ENCODE measurements at places on chromosomes 5 and 9.

- DNase-seq, result no peak
Observed at GRCh38 chr5:90336752-90337151, 72.8 kb downstream of the CETN3 start.

- DNase-seq, result no peak
Observed at GRCh38 chr5:139910036-139910435, 114.4 kb downstream of the PSD2 start.

DNA sequence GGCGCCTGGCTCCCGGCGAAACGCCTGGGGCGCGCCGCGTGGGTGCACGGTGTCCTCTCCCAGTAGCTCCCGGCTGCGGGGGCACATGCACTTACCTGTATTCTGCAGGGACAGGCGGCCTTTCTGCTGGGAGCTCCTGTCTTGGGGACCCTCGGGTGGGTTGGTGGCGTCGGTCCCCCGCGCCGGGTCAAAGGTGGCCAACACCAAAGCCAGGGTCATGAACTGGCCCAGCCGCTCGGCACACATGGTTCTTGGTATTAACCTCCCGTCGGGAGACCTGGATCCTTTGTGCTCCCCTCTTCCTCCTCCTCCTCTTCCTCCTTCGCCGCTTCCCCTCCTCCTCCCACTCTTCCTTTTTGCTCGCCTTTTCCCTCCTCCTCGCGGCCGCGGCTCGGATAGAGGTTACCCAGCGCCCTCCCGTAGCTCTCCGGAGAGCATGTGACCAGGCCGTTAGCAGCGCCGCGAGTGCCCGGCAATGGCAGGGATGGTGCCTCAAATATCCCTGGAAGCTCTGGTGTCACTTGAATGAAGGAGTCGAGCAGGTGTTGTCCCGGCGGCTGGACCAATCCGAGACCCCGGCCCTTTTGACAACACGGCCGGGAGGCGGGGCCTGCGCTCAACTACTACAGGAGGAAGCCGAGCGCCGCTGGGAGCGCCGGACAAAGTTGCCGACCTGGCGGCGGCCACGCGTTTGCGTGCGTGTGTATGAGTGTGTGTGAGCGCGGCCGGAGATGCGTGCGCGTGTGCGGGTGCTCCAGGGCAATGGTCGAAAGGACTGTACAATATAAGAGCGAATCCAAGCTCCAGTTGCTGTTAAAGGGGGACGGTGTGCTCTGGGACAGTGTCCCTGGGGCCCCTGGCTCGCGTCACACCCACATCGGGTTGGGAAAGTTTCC, at the start of gene STC2:
STC2 (minus strand) TSS at position 467 of the 896 bp plus-strand sequence; CDS start at position 246, 221 bp downstream.
- DNase-seq, result no peak

- DNase-seq, result no peak
Observed at GRCh38 chr9:15834541-15834940, 281.7 kb downstream of the CCDC171 start.

DNA sequence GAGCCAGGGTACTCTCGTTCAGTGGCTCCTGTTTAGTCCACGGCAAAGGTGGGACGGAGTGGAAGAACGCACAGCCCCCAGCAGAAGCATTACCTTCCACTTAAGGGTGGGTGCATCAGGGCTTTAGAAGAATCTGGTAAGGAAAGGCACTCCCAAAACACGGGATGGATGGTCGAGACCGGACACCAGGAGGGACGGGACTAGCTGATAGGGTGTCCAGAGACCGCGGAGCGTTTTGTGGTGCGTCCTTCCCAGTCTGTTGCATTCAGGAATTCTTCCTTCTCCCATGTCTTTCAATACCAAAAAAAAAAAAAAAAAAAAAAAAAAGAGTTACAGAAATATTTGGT, 545 bp upstream of the CTSV start:
- peak; percentile 22 for DNase-seq

DNA sequence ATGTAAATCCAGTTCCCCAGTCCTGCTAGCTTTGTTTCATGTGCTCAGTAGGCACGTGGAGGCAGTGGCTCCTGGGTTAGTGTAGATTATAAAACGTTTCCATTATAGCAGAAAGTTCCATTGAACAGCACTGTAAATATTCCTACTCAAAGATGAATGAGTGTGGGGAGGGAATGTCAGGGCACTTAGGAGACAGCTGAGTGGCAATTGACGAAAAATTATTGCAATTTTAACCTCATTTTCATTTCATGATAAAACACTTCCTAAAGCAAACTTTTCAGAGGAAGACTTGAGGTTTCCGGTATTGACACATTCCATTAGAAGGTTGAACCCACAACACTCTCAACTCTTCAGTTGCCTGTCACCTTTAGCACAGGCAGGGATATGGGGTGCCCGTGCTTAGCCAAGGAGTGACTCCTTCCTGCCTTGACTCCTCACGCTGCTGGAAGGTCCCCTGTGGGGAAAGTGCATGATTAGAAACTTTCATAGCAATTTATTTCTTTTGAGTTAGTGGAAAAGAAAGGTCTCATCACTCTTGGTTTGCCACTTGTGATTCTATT, 41.2 kb downstream of the SLC46A2 start:
- no peak for DNase-seq

- no peak for DNase-seq
Observed at GRCh38 chr9:128847803-128848202, 18.2 kb upstream of the SPOUT1 start.

DNA sequence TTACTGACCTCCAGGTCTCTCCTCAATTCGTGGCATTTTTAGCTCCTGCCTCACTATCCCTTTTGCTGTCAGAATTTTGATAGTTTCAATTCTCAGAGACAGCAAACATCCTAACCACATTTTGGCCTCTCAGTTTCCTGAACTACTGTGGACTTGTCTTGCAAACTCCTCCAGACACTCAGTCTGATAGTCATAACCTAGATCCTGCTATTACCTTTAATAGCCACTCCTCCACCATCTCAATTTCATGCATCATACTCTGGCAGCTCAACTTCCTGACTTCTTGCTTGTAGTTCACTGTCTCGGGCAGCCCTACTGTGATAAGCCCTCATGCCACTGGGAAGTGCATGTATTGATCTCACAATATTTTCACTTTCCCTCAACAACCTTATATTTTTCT, 481.8 kb upstream of the CDH18 start:
- DNase-seq, result no peak

DNA sequence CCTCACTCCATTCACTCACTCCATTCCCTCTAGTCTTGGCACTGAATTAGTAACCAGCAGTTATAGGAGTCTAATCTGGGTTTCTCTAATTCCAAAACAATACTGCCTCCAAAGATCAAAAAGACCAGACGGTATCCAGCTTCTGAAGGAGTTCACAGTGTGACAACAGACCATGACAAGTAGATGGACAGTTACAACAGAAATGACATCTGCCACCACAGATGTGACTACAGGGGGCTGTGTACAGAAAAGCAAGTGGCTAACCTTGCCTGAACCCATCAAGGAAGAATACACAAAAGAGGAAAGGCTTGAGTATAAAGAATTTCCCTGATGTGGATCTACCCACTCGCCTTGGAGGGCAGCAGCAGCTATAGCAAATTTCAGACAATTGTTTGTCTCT, 112.4 kb downstream of the ACTL7B start:
- DNase-seq, result no peak

GRCh38 chr9:107144475-107144874, 138.6 kb upstream of the RAD23B start:
- no peak for DNase-seq

DNA sequence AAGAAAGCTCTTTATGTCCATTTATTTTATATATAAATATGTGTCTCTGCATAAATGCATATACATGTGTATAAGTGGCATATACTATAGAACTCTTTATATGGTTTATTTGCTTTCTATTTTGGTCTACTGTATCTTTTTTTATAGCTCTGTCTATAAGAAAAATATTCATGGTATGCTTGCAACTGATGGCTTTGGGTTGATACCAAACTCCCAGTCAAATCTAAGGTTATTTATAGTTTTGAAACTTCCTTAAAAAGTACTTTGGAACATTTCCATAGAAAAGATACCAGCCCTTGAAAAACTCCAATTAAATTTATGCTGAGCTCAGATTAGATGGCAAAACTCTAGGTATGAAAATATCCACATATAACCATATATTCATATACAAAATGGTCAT, 120.0 kb upstream of the KLF9 start:
- no peak for DNase-seq

DNA sequence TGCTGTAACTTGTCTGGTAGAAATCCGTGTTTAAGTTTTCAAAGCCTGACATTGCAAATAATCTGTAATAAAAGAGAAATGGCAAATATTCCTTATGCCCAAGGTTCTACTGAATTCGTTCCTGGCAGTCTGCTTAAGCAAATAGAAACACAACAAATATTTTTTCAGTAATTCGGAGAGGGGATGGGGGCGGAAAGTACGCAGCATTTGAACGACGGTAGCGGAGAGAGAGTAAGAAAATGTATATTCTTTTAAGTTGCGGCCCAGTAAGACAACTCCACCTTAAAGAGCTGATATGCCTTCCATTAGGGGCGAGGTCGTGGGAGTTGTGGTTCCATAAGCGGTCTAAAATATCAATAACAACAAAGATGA, 569 bp downstream of the YIPF5 start:
- no peak for DNase-seq

DNA sequence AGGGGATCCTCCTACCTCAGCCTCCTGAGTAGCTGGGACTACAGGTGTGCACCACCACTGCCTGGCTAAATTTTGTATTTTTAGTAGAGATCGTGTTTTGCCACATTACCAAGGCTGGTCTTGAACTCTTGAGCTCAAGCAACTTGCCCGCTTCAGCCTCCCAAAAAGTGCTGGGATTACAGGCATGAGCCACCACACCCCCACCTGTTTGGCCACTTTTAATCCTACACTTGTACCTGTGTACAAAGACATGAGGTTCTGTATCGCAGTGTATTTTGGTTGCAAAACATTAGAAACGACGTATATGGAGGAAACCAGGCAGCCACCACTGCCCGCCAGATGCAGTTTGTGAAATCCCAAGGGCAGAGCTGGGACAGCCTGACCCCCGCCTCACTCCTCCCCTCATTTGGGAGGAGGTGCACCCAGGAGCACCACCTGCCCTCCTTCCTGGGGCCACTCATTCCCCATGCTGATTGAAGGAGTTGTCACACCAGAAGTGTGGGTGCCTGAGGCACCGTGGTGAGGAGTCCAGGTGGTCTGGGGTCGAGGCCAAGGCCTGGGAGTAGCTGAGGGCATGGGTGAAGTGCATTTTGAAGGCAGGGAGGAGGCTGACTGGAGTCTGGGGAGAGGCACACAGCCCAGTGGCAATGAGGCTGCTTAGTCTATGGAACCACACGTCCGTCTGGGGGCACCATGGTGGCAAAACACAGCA, 39.3 kb upstream of the OLFM1 start:
- no peak for DNase-seq

DNA sequence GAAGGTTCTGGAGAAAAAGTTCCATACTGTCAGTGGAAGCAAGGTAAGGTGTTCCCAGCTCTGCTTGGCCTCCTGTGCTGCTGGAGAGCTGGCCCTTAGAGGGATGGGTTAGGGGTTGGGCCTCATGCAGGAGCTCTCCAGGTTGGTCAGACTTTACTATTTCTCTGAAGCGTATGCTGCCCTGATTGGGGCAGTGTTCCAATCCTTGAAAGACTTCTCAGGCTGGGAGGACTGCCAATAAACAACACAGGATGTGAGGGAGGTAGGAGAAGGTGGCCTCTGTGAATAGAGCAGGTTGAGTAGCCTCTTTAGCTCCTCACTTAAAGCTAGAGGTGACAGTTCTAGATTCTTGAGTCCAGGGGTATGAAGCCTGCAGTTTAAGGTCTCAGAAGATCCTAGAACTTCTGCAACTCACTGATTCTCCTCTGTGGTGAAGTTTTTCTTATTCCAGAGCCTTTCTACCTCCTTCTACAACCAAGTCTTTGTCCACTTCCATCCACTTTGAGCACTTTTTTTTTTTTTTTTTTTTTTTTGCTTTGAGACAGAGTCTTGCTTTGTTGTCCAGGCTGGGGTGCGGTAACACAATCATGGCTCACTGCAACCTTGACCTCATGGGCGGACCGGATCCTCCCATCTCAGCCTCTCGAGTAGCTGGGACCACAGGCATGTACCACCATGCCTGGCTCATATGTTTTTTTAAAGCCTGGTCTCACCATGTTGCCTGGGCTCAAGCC, 3.0 kb downstream of the HNRNPAB start:
- DNase-seq, result no peak

DNA sequence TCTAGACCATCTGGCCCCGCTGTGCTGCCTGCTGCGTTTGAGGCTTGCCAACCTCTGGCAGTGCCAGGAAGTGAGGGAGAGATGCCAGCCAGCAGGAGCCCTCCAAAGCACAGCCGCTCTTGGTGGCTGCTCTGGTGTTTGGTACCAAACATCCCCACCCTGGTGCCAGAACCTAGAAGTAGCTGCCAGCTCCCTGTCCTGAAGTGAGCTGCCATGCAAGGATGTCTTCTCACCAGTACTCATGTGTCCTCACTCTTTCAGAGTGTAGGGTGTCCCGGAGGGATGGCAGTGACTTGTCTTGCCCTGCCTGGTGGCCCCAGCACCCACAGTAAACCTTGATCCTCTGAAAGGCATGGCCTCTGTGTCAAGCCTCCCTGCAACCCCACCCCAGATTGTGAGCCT, 43.4 kb downstream of the AMBP start:
- DNase-seq, result no peak

GRCh38 chr5:136075466-136075891, 46.7 kb downstream of the TGFBI start:
- peak; percentile 43 for DNase-seq

- no peak for DNase-seq
Observed at GRCh38 chr5:88404405-88404804, 135.8 kb upstream of the TMEM161B start.

DNA sequence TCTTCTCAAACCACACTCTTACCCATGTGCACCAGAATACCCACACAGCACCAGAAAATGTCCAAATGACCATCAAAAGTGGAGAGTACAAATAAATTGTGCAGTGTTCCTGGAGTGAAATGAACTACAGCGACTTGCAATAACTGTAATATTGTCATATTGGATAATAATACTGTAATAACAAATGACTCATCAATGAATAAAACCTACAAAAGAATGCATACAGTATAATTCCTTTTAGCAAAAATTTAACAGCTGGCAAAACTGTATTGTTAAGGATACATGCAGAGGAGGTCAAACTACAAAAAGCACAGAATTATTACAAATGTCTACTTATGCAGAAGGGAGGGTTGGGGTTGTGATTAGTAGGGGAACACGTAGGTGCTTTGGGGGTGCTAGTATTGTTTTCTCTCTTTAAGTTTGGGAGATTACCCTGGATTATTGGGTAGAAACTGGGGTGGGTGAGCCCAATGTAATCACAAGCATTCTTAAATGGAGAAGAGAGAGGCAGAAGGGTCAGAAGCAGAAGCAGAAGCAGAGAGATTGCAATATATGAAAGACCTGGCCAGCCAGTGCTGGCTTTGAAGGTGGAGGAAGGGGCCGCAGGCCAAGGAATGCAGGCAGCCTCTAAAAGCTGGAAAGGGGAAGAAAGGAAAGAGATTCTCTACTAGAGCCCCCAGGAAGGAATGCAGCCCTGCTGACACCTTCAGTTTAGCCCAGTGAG, 21.8 kb downstream of the IRF1 start:
- DNase-seq, result no peak

GRCh38 chr5:175861337-175862130, 9.8 kb upstream of the CPLX2 start:
- no peak for DNase-seq

GRCh38 chr5:40223884-40224402, 455.8 kb upstream of the PTGER4 start:
- peak; percentile 55 for DNase-seq
